ENCODE measurements at places on chromosomes 6 and 20.
A peak's percentile ranks its signal among the peaks of the same experiment; 100 is the strongest.

DNA sequence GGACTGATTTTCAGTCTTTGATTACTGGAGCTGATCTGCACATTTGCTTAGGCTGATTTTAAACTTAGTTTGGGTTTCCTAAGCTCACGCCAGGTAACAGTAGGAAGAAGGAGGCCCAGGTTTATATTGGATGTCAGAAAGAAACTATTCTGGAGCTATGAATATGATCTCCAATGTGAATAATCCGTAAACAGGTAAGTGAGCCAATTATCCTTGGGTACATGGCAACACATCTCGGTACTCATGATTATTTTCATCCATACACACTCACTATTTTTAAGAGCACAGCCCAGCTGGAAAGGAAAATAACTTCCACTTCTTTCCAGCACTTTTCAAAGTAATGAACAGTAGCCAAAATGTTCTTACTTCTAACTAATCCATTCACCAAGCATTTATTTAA lies 7.0 kb downstream of the ATXN1 start:
- no peak for DNase-seq

DNA sequence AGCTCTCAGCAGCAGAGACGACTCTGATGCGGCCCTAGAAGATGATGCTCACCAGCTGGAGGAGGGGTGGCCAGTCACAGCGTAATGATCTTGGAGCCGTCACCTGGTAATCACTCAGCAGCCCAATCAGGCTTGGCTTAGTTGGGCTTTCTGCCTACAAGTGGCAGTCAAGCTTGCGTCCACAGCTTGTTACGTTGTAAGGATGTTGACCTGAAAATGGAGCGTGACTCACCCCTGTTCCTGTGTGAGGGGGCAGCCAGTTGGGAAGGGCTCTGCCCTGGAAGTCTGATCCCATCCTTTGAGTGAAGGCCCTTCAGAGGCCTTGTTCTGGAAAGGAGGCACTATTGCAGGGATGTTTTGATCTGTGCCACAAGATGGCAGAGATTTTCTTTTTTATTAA lies 49.8 kb downstream of the SPATA2 start:
- no peak for DNase-seq

DNA sequence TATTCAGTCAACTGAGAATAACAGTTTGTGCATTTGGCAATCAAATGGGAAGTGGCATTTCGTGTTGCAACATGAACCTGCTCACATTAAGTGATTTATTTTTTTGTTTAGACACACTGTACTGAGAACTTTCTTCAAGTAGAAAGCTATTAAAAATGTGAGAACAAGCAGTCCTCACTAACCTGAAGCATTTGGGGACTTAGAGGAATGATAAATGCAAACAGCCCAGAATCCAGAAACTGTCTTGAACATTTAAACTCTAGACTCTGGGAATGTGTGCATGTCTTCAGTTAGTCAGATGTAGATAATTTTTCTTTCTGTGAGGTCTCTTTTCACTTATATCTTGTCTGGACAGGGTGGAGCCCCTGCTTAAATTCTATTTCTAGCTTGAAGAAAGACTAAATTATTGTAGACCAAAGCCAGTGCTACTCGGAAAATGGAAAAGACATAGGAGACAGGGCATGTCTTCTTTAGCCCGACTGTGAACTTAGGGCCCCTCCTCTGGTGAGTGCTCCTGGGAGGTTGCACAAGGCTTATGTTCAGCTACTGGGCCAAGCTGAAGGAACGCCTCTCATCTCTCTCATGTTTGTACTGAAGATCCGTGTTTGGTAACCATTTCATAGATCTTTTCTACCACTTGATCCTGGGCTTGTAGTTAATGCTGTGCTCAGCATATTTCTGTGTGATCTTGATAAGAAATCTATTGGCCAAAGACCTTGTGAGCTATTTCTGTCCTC lies 70.1 kb downstream of the SLX4IP start:
- DNase-seq, result no peak

- peak; percentile 66 for DNase-seq
Measured at GRCh38 chr20:22339091-22339881, 245.1 kb downstream of the FOXA2 start.

- DNase-seq, result peak; percentile 47
Measured at GRCh38 chr20:61886721-61887595, 178.7 kb downstream of the TAF4 start.

DNA sequence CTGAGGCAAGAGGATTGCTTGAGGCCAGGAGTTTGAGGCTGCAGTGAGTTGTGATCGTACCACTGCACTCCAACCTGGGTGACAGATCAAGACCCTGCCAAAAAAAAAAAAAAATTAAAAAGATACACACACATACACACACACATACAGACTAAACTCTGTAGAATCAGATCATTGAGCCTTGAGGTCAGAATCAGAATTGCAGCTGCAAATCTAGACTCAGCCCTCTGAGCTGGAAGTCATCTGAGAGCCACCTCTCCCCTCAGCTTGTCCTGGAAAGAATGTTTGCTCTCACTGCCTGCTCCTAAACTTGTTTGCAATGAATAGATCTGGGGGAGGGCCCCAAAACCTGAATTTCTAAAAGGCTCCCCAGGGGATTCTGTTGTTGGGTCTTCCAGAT lies 41.4 kb upstream of the ANGPT4 start:
- no peak for DNase-seq

DNA sequence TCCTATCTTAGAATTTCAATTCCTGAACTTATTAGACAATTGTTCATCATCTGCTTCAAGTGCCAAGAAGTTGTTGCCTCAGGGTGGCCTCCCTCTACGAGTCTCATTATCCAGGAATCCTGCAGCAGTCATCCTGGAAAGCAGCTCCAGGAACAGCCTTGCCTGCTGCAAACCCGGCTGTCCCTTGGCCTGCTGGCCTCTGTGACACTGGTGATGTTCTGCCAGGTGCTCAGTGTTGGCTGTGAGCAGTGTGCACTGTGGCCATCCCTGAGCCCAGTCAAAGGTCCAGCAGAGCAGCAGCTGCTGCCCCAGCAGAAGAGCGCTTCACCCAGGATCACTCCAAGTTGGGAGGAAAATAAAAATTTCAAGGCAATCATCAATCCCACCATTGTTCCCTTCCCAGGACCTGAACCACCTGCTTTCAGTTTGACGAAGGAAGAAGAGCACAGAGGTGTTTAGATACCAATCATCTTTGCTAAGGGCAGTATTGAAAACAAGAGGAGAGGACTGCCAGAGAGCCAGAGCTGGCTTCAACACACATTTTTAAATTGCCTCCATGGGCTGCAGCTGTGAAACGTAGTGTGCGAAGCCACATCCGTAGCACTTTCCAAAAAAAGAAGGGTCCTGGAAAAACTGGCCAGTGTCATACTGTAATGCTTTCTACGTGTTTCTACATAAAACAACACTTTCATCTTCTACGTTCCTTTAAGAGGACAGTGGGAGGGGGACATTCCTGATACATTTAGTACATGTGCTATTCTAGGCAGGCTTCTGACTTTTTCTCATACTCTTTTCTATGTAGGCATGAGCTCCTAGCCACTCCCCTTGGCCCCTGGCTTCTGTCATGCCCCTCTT lies 7.2 kb upstream of the FAM50B start:
- no peak for DNase-seq

- no peak for DNase-seq
Measured at GRCh38 chr6:16248271-16248853, 10.0 kb downstream of the GMPR start.

DNA sequence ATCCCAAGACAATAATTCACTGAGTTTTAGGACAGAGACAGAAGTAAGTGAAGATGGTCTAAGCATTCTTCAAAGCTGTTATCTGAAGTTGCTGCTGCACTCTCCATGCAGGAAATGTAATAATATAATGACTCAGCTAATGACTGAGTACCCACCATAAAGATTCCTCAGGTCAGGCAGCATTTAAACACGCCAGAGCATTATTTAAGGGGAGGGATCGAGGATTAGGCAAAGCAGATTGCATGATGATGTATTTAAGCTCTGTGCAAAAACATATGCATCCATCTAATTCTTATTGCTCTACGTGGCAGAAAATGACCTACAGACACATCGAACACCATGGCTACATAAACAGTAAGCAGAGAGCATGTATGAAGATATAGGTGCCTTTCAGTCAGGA lies 216.4 kb downstream of the UNC5CL start:
- no peak for DNase-seq

DNA sequence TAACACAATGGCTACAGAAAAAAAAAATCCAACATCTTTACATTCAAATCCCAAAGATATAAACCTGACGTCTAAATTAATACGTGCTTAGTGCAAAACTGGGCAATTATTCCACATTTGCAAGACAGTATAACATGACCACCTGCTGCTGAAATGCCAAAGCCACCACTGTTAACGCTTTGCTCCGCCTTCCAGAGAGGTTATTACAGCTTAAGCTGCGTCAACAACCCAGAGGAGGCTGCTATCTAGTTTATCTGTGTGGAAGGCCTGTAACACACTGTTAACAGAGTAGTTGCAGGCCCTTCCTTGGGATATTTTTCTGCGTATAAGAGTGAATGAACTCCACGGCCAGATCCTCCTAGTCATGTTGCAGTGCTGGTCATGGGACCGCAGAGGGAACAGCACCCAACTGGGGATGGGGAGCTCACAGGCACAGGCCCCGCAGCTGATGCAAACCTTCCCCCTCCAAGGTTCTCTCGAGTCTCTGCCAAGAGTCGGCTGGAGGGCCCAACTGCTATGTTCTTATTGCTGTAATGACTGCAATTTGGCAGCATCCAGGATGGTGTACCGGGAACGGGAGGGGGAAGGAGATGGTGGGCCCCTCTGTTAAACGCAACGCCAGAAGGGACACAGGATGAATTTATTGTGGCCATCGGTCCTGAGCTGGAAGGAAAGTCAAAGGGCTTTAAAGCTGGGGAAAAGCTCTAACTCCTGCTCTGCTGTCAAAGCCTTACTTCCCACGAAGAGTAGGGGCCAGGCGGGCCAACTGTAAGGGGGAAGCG lies 993 bp upstream of the NCOA7 start:
- peak; percentile 83 for DNase-seq

DNA sequence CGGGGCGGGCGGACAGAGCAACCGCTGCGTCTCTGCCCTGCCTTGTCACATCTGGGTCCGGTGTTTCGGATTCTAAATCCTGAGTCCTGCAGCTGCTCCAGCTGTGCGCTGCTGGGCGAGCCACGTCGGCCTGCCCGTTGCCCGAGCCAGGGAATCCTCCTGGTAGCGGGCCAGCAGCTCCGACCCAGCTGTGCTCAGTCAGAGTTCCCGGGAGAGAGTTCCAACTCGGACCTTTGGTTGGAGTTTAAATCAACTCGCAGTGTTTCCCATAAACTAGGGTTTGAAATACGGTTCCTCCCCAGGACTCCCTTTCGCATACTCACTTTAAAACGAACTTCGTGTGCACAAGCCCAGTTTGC lies 315 bp upstream of the PDE10A start:
- no peak for DNase-seq

DNA sequence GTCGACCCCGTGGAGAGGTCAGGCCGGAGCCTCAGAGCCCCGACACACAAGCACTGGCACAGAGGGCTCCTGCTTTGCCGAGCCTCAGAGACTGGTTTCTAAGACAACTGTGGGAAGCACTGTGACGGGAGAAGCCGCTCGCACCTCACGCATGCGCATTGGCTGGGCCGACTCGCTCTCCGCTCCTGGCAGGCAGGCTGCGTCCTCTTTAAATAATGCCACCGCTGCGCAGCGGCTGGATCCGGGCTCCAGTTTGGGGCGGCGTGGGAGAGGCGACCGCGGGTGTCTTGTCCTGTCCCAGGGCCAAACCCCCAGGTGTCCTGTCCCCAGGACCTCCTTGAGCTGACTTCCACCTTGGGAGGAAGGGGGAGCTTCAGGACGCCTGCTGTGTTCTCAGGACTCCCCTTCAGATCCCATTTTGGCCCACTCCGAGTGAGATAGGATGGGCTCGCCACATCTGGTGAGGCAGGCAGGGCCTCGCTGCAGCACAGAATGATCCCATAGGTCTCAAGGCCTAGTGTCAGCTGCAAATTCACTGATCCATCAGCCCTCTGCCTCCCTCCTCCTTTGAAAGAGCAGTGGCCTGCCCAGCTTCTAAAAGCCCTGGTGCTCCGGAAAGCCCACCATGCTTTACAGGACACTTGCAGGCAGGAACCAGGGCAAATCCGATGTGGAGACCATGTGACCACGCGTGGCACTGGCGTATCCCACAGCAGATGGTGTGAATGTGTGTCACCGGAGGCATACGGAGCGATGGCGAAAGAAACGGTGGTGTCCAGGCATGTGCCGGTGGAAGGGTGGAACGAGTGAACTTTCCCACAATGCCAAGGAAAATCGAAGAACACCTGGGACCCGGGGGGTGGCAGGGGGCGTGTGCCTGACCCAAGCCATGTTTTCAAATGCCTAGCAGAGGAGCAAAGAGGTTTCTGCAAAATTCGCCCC lies 169.3 kb upstream of the ZNF337 start:
- DNase-seq, result peak; percentile 73

GRCh38 chr20:63182946-63183415 lies 33.0 kb downstream of the YTHDF1 start:
- no peak for DNase-seq

DNA sequence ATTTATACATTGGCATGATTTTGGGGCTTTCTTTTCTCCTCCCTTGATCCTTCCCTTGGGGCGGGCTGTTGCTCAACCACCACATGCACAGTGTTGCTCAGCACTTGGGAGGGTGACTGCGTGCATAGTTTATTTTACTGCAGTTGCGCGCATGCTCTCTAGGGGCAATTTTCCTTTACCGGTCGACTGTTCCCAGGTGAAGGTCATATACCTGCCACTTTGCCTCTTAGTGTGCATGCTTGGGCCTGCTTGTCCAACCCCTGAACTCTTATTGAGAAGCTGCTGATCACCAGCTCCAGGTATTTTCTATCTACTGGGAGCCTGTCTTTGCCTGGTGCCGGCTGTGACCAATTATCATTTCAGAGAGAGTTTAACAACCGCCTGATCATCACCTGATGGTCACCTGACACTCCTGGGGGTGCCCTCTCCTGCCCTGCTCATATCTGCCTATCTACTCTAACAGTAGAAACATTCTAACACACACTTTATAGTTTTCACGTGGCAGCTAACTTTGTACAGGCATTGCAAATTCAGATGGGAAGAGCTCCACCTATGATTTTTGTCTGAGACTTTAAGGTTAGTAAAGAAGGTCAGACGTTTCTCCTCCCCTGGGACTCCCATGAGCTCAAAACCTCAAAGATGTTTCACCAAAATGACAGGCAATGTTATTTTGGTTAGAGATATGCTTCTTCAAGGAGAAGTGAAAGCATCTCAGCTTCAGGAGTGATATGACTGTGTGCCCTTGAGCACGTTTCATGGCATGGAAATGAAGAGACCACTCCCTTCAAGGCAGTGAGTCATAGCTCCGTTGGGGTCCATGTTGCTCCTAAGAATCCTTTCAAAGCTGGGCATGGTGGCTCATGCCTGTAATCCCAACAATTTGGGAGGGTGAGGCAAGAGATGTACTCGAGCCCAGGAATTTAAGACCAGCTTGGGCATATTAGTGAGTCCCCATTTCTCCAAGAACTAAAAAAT lies 227.5 kb upstream of the MYLIP start:
- DNase-seq, result no peak

DNA sequence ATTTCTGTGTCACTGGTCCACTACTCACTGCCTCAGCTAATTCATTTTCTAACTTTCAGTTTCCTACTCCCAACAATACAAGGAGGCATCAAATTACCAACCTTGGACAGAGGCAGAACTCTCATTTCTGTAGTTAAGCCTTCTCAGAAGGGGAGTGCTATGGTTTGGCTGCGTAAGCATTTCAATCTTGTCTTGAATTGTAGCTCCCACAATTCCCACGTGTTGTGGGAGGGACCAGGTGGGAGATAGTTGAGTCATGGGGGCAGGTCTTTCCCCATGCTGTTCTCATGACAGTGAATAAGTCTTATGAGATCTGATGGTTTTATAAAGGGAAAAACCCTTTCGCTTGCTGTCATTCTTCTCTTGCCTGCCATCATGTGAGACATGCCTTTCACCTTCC lies 22.9 kb downstream of the HLA-DRA start:
- no peak for DNase-seq

- DNase-seq, result no peak
Measured at GRCh38 chr6:155216312-155217046, 47.3 kb upstream of the CLDN20 start.

GRCh38 chr6:7235712-7236305 lies 77.2 kb downstream of the SSR1 start:
- DNase-seq, result no peak

Measured in pons (tissue), 1 donor.